Activated T-helper 2 cell treated with anti-CD3 and anti-CD28 coated beads, Interferon-gamma antibody, Interleukin-2, Interleukin-4, amounts not matched to agents 10 μg/mL and 5 μg/mL and 100 μg/mL, durations not matched to agents 14 hours and 24 hours and 36 hours (primary cell): ENCODE measurements at places on chromosomes 7 and 10.

GRCh38 chr7:131012477-131013031, 278.5 kb upstream of the KLF14 start:
- DNase-seq: no peak

- DNase-seq: no peak
These were observed 214.8 kb downstream of the LRRTM3 start for GRCh38 chr10:67140641-67141040.

GRCh38 chr10:75765789-75766096, 334.3 kb downstream of the LRMDA start:
- DNase-seq: no peak

- no peak for DNase-seq
These were observed 13.2 kb downstream of the SGPL1 start for GRCh38 chr10:70828923-70829322.

GRCh38 chr7:86485827-86486226, 157.9 kb upstream of the GRM3 start:
- DNase-seq: no peak

DNA sequence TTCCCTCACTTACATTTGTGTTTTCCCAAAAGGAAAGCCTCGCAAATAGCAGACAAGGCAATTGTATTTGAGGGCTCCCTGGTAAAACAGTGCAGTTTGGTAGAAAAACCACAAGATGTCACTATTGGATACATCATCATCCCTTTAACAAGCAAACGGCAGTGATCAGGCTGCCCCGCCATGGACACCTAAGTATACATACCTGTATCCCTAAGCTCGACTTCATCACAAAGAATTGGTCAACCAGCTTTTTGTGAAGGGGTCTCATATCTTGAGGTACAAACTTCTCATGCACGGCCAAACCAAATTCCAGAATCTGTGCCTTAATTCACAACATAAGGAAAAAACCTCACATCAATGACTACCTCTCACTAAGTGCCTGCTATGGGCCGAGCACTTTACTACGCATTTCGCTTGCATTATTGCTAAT, 179.5 kb upstream of the IMMP2L start:
- no peak for DNase-seq

DNA sequence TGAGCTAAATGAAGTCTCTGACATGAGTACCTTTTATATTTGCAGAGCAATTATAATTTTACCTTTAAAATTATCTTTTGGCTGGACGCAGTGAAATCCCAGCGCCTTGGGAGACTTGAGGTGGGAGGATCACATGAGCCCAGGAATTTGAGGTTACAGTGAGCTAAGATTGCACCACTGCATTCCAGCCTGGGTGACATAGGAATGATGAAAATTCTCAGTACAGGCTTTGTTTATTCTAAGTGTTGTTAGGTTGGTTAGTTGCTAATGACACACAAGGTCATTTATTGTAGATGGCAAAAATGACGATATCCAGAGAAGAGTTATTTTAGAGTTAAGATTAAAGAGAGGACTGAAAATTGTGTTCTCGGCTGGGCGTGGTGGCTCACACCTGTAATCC, 87.6 kb downstream of the XRCC2 start:
- no peak for DNase-seq

DNA sequence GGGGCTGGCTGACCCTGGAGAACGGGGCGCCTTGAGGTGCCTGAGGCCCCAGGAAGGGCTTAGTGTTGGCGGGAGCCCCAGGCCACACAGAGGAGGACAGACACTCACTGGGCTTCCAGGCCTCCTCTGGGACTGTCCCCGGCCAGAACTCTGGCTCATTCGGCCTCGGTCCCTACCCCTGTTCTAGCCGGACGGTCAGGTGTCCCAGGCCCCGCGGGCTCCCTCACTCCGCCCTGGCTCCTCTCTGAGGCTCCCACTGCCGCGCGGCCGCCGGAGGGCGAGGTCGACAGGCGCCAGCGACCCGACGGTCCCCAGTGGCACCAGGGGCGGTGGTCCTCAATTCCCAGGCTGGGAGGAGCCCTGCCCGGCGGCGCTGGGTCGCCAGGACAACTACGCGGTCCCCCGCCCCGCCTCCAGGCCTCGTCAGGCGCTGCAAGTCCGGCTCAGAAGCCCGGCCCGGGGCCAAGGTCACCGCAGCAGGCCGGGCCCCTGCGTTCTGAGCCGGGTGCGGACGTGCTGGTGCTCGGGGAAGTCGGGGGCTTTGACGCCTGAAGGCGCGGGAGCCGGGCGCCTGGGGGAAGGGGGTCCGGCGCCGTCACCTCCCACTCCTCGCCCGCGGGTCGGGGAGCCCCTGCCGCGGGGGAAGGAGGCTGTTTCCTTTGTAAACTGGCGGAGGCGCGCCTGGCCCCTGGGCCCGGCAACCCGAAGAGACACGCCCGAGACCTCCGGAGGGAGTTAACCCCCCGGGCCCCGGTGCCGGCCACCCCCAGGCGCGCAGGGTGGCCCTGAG, 1.1 kb upstream of the PWWP2B start:
- no peak for DNase-seq

DNA sequence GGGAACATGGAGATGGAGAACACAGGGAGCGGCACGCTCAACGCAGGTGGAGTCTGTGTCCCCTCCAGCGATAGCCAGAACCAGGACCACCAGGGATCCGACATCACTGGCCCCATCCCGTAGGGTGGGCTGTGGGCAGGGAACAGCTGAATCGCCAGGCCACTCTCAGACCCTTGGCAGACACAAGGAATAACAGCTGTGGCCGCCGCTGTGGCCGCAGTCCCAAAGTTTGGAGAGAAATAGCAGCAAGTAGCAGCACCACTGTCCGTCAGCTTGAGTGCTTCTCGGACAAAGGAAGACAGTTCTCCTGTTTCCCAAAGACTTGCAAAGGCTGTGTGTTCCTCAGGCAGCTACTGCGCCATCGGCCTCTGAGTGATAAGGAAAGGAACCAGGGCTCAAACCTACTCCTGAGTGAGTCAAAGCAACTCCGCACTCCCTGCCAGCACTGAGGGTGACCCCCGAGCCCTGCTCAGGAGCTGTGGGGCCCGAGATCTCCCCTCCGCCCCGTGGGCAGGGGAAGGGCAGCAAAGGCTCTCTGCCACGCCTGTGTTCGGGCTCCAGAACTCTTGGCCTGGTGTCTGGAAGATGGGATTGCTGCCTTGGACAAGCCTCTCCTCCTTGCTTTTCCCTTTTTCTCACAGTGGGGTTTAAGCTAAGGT, 82.3 kb upstream of the FAM20C start:
- no peak for DNase-seq

DNA sequence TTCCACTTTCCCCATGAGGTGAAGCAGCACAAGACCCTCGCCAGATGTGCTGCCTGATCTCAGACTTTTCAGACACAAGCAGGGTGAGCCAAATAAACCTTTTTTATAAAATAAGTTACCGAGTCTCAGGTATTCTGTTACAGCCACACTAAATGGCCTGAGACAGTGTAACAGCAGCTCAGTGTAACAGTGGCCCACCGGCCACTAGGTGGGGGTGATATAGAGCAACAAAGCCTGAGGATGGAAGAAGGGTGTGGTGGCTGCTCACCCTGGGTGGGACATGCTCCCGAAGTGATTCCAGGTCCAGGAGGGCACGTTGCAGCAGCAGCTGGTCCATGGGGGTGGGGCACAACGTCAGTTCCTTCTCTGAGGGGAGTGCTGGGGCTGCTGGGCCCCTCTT, 44.6 kb downstream of the BMS1 start:
- DNase-seq: no peak

GRCh38 chr7:151838072-151838471, 38.8 kb downstream of the PRKAG2 start:
- no peak for DNase-seq

DNA sequence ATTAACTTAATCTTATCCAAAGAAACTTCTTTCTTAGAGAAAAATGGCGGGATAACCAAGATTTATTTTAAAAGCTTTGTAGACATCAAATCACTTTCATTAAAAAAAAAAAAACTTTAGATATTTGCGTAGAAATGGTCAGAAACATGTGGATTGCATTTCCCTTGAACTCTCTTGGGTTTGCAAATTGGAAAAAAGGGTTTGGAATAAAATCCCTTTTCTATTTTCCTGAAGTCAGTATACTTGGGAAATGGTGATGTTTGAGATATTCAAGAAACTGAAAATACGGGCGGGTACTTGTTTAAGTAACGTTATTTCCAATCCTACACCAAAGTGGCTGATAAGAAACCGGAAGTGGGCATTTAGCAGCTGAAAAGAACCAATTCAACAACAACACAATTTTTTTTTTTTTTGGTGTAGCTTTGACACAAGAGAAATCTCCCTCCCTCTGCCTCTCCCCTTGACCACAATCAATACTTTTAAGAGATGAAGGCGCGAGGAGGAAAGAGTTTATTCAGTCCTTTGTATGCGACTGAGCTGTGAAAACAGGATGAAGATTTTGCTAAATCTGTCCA, 13.7 kb upstream of the GFRA1 start:
- no peak for DNase-seq

DNA sequence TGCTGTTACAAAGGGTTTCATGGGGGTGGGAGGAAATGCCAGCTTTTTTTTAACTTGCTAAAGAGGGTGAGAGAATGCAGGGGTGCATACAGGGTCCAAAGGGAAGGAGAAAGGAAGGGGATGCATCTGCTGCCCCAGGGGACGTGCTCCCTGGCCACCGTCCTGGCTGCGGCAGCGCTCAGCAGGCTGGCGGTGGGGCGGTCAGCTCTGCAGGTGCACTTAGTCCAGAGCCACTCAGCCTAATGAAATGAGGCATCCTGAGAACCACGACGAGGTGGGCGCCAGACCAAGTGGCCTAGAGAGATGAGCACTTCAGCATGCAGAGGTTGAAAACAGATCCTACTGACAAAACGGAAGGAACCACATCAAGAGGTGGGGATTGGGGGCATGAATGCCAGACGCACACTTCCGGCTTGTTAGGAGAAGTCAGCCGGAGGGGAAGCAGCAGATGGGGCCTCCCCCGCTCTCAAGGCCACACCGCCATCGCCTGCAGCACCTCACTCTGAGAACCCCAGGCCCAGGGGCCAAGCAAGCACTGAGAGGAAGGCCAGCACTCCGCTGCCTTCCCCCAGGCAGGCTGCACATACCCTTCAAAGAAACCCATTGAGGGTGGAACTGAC, 94.5 kb downstream of the MAD1L1 start:
- DNase-seq: no peak

DNA sequence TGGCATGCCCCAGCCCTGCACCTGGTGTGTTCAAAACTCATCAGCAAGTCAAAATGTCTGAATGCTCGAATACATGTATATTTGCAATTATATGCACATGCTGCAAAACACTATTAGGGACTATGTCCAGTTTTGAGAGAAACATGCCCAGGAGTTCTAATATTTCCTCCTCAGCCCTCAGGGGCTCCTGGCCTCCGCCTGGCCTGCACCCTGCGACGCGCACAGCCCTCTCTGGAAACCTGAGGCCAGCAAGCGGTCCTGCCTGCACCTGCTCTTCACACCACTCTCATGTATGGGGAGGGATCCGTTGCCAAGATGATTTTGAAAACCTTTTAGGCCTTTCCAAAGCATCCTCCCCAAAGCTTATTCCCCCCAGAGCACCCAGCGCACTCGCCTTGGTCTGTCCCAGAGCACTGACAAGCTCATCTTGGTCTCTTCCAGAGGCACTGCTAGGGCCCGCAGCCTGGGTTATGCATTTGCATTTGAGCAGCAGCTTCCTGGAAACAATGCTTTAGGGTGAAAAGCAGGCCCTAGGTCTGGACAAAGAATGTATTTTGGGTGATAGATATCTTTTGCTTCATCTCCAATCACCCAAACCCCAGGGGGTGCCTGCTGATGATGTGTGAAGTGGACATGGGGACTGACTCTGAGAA, 22.6 kb upstream of the CNPY1 start:
- DNase-seq: no peak

DNA sequence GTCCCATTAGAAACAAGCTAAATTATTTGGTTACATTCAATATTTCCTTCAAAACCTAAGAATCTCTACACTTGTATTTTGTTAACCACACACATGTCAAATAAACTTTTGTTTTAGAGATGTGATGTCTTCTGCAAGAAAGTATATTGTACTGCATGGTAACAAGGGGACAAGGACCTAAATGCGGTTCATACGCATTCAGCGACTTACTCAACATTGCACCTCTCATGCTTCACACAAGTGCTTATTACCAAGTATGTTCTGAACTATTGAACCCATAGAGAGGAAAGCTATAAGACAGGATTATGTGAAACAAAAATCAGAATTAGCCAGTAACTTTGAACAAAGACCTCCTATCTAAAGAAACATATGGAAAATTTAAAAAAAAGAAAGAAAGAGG, 68.3 kb downstream of the CREB5 start:
- no peak for DNase-seq

- DNase-seq: no peak
These were observed 1.6 kb downstream of the CAMK1D start for GRCh38 chr10:12350925-12351324.

DNA sequence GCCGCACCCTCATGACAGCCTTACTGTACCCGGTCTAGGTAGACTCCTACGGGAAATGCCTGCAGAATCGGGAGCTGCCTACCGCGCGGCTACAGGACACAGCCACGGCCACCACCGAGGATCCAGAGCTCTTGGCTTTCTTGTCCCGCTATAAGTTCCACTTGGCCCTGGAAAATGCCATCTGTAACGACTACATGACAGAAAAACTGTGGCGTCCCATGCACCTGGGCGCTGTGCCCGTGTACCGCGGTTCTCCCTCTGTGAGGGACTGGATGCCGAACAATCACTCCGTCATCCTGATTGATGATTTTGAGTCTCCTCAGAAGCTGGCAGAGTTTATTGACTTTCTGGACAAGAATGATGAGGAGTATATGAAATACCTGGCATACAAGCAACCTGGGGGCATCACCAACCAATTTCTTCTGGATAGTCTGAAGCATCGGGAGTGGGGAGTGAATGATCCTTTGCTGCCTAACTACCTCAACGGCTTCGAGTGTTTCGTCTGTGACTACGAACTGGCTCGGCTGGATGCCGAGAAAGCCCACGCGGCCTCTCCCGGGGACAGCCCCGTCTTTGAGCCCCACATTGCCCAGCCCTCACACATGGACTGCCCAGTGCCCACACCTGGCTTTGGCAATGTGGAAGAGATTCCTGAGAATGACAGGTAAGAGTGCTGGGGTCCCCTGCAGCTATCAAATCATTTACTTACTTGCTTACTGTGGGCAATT, 8.5 kb upstream of the CHCHD1 start:
- peak; percentile 16 for DNase-seq
